ENCODE measurements at places on chromosomes 5 and 9. TPM values are rescaled to one million over a fixed set of nuclear protein-coding genes. Genes with fewer than 3 reads are reported as not detected.

RNF183 gene
- total RNA-seq = 0.17 TPM

CTSV gene
- total RNA-seq = 68.4 TPM

GRCh38 chr5:55936100-55936693 lies 58.6 kb downstream of the IL6ST start:
- H3K27me3 ChIP-seq = no peaks in the 10 kb centered on the region
- no peak overlapping the region for H3K27ac ChIP-seq
- no peak overlapping the region for H3K4me3 ChIP-seq
- DNase-seq = peak; percentile 86
- no peaks in the 10 kb centered on the region for H3K36me3 ChIP-seq

CCNB1 gene
- 312 TPM for total RNA-seq

DNA sequence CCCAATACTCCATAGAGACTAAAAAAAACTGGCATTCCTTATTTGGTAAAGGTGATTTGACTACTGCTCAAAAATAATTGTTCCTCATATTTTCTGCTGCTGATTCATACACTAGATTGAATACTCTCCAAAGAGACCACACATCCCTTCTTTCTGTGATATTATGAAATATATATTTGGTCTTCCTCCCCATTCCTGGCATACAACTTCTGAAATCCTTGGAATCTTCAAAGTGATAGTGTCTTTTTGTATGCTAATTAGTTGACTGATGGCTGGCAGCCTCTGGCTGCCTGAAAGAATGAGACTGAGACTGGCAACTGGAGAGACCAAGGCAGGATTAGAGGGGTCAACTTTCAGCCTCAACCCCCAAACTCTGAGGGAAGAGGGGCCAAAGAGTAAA lies 348.0 kb upstream of the RFX3 start:
- H3K27me3 ChIP-seq = no peaks in the 10 kb centered on the region
- H3K27ac ChIP-seq = no peak overlapping the region
- peaks cover 25% of the 10 kb centered on the region for H3K36me3 ChIP-seq
- peaks cover 40% of the 10 kb centered on the region for H3K4me1 ChIP-seq
- no peak overlapping the region for H3K4me3 ChIP-seq

DNA sequence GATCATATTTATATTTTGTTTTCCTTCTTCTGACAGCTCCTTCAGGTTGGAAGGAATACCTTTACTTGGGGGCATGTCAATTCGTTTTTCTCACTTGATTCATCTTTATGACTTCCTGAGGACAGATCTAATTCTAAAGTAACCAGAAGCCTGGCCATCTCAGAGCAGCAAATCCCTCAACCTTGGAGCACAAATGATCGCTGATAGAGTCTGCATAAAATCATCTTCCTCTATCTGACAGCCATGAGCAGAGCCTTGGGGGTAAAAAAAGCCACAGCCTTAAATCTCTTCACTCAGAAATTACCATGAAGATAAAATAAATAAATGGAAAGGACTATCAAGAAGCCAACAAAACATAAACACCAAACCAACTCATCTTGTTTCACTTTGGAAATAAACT lies 325.8 kb downstream of the PRR16 start:
- H3K4me1 ChIP-seq = no peaks in the 10 kb centered on the region
- no peak overlapping the region for H3K27ac ChIP-seq
- DNase-seq = no peak
- no peaks in the 10 kb centered on the region for H3K36me3 ChIP-seq
- H3K27me3 ChIP-seq = no peaks in the 10 kb centered on the region

NADK2 gene
- 11.7 TPM for total RNA-seq

RMI1 gene
- total RNA-seq = 23.9 TPM

CCDC192 gene
- 0.53 TPM for total RNA-seq
